Activated naive CD8-positive, alpha-beta T cell treated with anti-CD3 and anti-CD28 coated beads, Interleukin-2, amount 10 ng/mL, durations not matched to agents 7 days and 5 days (primary cell): ENCODE measurements at places on chromosomes 1 and 21. TPM values are rescaled to one million over a fixed set of nuclear protein-coding genes. Genes with fewer than 3 reads are reported as not detected.

DNA sequence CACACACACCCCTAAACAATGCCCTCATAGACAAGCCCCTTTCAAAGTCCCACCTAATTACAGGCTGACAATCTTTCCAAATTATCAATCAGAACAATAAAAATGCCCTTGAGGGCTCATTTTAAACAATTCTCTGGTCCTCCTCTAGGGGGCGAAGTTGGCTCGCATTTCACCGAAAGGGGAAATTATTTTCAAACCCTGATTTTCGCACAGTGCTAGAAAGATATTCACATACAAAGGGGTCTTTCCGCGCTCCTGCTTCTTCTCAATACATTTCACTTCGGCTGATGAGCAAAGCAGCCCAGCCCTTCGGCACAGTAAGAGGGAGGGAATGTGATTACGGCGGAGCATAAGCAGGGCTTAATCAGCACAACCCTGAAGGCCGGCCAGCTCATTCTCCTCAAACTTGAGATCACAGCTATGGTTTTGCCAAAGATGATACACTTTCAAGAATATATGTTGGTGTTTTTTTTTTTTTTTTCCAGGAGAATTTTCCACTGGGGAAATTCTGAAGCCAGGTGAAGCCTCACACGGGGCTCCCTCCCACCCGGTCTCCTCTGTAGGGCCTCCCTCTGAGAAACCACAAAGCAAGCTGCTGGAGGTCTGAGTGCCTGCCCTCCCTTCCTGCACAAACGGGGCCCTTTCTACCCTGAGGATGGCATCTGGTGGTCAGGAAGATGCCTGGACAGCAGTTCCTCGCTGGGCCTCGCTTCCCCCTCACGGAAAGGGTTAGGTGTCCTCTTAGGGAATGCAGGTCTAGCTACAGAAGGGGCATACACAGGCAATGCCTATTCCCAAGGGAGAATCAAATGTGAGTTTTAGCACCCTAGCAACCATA is 66.9 kb downstream of the GNG12 start:
- peak; percentile 43 for DNase-seq

- no peak for DNase-seq
Observed at GRCh38 chr1:3125078-3125477, 56.1 kb downstream of the PRDM16 start.

DNA sequence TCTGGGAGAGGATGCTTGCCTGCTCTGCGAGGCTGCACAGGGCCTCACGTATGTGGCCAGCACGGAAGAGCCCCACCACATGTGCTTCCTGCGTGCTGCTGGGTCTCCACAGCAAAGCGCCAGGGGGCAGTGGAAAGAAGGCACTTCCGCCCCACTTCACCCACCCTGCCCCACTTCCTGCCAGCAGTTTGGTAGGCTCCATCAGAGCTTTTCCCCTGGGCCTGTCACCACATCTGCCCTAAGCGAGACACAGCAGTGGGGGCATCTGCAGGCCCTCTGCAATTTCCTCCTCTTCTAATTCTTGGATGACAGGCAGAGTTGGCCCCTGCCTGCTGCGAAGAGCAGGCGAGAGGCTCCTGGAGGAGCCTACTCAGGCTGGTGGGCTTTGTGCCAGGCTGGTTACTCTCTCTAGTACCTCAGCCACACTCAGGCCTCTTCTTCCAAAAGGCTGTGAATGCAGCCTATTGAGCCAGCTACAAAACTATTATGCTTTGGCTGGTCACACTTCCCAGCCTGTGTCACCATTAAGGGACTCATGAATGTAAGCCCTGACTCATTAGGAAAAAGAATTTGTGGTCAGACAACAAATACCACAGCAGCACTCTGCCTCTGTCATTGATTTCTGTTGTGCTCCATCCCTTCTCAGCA is 25.0 kb downstream of the CD244 start:
- DNase-seq = peak; percentile 84

- DNase-seq = peak; percentile 67
Observed at GRCh38 chr1:145891587-145892485, 6.2 kb upstream of the ANKRD35 start.

Gene PSRC1
- 27.9 TPM for total RNA-seq

GRCh38 chr1:172851856-172852255 is 193.0 kb downstream of the FASLG start:
- no peak for DNase-seq

DNA sequence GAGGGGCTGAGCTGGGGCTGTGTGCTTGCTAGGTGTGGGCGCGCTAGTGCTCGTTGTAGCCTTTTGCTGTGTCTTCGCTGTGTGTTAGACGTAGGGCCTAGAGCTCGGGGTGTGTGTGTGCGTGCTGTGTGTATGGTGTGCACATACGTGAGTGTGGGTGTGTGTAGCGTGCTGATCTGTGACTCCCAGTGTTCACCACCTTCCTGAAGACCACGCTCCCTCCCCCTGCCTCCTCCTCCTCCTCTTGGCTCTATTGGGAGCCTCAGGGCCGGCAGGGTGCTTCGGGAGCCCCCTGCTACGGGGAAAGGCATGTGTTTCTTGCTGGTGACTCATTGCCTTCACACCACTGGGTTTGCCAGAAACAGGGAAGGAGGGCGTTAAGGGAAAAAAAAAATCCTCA is 9.4 kb upstream of the KCNC4 start:
- DNase-seq = no peak

Gene S100B
- total RNA-seq = 16.3 TPM

Gene FCRL3
- 16.0 TPM for total RNA-seq

DNA sequence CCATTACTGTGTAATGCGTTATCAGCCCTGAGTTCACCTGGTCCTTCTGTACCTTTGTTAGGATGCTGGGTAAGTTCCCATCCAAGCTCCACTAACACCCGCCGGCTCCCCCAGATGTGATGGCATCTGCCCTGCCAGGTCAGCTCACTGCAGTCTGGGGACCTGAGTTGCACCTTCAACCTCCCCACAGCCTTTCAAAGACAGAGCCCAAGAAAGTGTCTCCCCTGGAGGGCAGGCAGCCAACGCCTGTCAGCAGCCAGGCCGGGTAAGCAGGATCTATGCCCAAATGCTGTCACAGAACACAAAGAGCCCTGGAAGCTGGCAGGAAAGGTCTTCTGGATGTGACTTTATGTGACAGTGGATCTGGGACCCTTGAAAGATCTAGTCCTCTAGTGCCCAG is 13.7 kb downstream of the MRAP start:
- DNase-seq = no peak

DNA sequence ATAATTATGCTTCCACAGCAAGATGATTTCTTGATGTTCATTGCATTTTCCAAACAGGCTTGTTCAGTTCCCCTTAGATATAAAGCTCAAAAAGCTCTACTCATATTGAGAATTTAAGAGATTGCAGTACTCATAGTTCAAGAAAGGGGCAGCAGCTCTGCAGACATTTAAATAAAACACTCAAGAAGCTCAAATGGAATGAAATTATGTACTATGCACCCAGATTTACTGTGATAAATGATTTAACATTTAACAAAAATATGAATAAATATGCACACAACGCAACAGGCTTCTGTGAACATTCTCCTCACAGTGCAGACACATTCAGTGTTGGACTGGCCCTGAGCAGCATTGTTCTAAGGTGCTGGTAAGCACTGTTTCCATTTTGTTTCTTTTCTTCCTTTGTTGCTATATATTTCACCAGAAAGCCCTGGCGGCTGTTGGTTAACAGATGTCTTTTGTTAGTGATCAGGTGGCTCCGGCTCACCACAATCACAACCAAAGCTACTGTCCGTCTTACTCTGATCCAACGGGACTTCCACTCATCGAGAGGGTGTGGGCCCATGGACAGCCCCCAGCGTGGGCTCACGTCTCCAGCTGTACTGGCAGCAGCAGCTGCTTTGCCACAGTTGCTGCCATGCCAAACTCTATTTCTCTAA is 1440.3 kb downstream of the NCAM2 start:
- no peak for DNase-seq

DNA sequence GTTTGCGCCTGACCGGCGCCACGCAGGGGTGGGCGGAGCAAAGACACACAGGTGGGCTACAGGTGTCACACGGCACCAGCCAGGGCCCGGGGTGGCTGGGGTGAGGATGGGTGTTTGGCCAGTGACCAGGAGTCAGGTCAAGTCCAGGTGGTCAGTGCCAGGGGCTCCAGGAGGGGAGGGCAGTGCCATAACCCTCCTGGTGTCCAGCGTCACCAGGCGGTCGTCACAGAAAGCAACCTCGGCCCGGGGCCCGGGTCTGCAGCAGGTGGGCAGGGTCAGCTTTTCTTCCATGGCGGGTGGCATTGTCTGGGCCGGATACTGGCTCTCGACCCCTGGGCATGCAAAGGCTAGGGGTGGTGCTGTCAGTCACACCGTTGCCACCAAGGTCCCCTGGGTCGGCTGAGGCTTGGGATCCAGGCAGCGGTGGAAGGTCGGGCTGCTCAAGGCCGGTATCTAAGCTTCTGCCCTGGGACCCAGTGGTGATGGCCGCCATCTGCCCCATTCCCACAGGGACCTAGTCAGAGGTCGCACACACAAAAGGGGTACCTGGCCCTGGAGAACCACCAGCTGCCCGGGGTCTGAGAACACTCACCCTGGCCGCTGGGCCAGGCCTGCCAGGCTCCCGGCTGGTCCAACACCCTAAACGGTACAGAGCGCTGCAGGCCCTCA is 1.8 kb downstream of the FNDC10 start:
- peak; percentile 32 for DNase-seq

DNA sequence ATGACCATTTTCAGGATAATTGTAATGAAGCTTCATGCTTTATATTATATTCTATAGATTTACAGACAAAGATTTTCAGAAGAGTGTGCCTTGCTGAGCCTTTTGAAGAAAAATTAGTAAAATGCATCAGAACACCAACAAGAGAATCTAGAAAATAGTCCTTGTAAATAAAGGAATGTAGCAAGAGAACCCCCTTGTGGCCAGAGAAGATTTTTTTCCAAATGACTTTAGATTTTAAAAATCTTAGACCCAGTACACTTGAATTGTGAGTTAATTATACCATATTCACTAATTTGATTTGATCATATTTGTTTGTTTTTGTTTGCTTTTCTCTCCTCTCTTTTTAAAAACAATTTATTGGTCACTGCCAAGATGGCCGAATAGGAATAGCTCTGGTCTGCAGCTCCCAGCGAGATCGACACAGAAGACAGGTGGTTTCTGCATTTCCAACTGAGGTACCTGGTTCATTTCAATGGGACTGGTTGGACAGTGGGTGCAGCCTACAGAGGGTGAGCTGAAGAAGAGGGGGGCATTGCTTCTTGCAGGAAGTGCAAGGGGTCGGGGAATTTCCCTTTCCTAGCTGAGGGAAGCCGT is 12.8 kb upstream of the IFI44L start:
- DNase-seq = no peak

DNA sequence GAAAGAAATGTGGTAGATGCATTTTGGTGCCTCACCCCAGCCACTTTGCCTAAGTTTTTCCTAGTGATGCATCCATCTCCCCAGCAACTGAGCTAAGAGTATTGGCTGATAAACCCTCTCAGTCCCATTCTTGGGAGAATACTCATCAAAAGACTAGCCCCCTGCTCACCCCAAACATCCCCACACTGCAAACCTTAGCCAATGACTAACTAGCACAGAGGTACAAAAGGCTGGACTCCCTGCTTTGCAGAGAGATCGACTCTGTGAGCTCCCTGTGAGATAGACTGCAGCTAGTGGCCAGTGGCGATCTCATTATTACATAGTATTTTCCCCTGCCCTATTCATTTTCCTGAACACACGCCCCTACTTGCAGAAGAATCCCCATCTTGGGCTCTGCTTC is 155.3 kb downstream of the HHIPL2 start:
- no peak for DNase-seq

Gene HUNK
- 0.48 TPM for total RNA-seq

GRCh38 chr1:180175291-180175690 is 20.6 kb downstream of the QSOX1 start:
- DNase-seq = peak; percentile 2

Gene GABRD
- total RNA-seq = not detected

DNA sequence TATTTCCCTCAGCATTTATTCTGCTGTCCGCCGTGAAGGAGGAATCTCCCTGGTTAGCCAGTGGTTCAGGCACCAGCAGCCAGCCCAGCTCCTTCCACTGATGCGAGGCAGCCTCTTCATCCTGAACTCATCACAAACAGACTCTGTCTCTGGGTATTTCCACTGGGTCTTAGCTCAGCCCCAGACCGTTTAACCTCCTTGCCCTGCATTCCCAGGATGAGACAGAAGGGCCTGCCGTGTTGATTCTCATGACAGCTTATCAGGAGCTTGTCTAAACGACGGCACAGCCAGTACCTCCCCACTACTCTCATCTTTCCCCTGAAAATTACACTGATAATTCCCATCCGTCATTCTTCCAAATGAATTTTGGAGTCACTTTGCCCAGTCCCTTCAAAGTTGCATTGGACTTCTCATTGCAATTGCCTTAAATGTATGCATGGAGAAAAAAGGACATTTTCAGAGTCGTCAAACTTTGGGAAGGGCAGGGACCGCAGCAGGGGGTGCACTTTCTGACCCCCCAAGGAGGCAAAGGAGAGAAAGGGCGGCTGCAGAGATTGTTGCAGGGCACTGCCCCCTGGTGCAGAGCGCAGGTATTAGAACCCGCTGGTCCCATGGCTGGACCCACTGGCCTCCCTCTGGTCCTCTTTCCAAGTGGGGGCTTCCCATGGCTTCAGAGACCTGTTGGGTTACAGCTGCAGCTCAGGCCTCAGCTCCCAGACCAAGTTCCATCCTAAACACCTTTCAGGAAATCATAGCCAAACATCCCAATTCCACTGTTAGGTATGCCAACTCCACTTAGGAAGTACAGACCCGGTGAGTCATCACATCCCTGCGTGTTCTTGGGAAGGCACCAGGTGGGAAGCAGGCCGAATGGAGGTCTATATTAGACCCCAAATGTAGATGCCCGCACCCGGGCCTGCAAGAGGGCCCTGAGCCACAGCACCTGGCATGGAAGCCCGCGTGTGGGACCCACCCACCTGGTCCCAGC is 3.7 kb upstream of the MEGF6 start:
- no peak for DNase-seq

GRCh38 chr1:80251591-80251990 is 1245.1 kb upstream of the ADGRL4 start:
- DNase-seq = no peak

Gene AMY1C
- not detected for total RNA-seq

GRCh38 chr1:181175356-181175910 is 86.9 kb downstream of the IER5 start:
- no peak for DNase-seq

Gene CELF3
- total RNA-seq = not detected

Gene CD1D
- not detected for total RNA-seq

DNA sequence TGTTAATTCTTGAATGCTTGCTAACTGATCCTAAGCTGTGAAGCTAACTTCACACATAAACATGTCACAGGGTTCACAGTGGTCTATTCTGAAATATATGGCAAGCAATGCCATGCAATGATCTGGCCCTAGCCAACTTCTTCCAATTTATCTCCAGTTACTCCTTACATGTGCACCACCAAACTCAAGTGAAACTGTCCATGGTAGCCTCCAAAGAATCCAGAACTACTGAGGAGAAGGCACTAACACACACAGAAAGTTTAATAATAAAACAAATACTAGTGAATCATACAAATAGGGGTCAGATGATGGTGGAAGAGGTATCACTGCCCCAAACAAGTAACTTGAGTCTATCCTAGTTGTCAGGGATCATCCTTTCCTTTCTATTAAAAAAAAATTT is 172.6 kb upstream of the RAB4A start:
- no peak for DNase-seq

Gene PYCR2
- total RNA-seq = 125 TPM
